ENCODE measurements at places on chromosomes 11 and 22. TPM values are rescaled to one million over a fixed set of nuclear protein-coding genes. Genes with fewer than 3 reads are reported as not detected.
A peak's percentile ranks its signal among the peaks of the same experiment; 100 is the strongest.

The OR8H2 gene
- total RNA-seq = not detected

DNA sequence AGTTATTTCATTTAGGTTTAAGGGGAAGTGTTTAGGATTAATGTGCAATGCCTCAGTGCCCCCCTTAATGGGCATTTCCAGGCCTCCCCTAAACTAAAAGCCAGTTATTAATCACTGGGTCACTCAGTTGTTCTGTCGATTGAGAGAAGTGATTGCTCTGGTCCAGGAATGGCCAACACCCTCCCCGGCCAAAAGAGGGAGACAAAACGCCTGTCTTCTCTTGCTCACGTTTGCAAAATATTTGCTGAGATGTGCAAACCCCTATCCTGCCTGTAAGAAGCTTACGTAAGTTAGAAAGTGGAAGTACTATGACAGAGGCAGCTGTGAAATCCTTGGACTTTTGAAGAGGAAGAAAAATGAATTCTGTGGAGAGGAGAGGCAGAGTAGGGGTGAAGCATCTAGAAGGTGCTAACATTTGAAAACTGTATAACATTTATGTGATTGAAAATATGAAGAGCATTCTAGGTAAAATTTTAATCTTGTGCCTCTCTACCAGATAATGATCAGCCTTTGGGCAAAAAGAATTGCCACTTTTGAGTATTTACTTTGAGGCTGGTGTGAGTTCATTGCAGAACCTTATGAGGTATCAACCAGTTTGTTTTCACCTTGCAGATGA is 37.7 kb downstream of the NTM start:
- no peak for DNase-seq

DNA sequence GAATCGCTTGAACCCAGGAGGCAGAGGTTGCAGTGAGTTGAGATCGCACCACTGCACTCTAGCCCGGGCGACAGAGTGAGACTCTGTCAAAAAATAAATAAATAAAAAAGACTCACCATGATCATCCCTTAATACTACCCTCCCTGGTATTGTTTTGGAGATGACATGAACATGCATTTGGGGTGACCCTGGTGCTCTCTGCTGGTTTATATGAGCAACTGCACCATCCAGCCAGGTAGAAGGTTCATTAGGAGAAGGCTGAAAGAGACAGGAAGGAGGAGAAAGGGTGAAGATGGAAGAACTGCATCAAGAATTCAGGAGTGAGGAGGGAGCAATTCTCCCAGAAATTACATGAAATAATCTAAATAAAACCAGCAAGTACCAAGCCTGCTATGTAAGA is 37.8 kb downstream of the SLC5A1 start:
- DNase-seq = peak; percentile 40

The A4GALT gene
- total RNA-seq = 40.0 TPM

DNA sequence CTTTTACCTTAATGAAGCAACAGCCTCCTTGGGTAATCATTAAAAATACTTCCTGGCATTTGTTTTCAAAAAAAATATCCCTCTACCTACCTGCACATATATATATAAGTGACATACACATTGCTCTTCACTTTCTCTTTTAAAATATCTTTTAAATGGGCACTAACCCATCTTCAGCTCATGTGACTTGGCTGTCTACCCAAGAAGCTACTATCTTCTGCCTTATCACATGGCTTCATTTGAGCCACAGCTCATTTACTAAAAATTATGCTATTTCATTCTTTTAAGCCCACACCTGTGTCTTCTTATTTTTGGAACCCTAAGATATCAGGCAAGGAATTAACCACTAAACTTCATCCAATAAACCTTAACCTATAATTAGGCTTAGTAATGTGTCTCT is 37.0 kb upstream of the SOX6 start:
- no peak for DNase-seq

DNA sequence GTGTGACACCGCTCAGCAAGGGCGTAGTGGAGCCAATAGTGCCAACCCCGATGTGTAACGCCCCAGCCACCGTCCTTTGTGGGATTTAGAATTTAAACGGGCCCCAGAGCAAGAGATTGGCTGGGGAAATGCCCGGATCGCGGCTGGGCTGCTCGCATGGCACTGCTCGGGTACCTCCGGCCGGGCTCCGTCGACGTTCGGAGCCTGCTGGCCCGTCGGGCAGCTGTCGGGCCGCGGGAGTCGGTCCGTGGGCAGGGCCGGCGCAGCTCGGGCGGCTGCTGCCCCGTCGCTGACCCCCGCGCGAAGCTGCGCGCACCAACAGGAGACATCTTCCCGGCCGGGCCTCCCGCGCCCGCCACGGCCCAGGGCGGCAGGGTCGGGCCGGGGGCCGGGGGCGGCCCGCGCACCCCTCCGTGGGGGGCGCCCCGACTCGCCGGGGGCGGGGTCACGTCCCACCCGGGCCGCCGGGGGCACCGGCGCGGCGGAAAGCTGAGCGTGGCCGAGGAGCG is 1.3 kb upstream of the KDM2A start:
- DNase-seq = no peak

The OR2AG1 gene
- not detected for total RNA-seq

- DNase-seq = no peak
Measured at GRCh38 chr11:26420331-26420730, 88.4 kb downstream of the ANO3 start.

DNA sequence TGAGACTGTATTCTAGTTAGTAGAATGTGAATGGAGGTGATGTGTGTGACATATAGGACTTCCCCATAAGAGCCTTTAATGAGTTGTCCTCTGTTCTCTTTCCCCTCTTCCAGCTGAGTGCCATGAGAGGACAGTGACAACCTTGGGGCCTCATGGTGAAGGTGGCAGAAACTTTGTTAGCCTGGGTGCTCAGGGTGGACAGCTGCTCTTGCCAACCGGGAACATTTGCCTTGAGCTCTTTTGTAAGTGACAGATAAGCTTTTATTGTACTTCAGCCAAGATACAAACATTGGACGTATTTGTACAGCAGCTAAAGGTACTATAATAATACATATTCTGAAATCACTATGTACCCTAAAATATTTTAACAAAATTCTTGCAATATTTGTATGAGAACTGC is 33.0 kb upstream of the PLET1 start:
- DNase-seq = no peak

DNA sequence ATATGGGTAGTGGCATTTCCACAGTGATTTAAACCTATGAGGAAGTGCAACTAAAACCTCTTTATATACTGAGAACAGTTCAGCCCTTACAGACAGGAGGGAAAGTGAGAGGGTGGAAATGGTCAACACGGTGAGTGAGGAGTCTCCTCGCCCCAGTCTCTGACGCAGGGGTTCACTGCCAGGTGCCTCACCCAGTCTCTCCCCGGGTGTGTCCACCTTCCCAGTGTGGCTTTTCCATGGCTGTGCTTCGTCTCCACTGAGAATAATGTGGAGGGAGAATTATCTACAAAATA is 116.6 kb upstream of the TOP3B start:
- no peak for DNase-seq

DNA sequence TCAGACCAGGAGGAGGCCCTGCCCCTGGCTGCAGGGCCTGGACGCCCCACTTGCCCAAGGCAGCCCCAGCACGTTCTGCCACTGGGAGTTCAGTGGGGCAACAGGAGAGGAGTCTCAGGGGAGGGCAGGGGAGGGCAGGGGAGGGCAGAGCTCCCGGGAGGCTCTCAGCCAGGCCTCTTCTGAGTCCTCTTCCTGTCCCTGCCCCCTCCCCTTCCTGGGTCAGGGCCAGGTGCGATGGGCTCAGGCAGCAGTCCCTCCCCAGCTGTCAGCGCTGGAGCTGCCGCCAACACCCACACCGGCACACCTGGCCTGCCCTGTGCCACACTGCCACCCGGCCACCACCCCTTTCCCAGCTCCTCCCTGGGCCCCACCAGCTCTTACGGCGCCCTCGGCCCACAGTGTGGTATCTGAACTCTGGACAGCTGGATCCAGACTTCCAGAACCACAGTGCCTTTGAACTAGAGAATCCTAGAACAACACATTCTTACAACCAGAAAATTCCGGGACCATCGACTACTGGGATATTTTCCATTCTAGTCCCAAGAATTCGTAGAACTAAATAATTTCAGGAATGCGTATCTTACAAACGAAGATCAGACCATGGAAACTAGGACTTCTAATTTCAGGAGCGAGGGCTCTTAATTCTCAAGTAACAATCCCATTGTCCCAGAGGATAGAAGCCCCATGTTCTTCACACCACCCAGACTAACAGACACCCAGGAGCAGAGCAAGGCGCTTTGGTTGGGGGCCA is 21.8 kb downstream of the RPL3 start:
- DNase-seq = no peak

The CLMP gene
- 5.0 TPM for total RNA-seq

GRCh38 chr11:79678780-79679452 is 238.1 kb upstream of the TENM4 start:
- no peak for DNase-seq

GRCh38 chr11:110566577-110566976 is 136.8 kb downstream of the FDX1 start:
- no peak for DNase-seq

DNA sequence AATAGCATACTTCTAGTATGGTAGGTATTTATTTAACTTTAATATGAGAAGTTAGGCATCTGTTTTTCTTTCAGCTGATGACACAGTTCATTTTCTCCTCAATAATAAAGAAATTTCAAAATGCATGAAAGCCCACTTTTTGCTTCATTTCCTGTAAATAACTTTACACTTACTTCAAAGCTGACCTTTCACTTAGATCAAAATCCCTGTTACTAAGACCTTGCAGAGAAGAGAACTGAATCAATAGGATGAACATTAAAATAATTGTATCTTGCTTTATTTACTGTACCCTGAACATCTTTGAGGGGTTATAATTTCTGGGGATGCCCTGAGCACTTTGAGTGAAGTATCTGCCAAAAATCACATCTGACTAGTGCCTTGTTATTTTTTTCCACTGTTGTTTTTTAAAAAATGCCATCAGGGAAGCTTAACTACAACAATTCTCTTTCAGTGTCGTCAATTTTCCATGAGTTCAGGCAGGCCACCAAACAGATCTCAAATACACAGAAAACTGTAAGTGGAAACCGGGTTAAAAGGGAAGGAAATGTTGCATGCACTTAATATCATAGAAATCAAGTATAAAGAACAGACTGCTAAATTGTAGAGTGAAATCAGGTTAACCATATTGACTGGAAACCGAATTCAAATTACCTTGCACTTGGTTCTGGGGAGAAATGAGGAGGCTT is 206.2 kb downstream of the MAML2 start:
- no peak for DNase-seq

GRCh38 chr11:128424271-128424711 is 163.1 kb downstream of the ETS1 start:
- DNase-seq = no peak

GRCh38 chr11:1643146-1643690 is 13.6 kb downstream of the KRTAP5-5 start:
- DNase-seq = no peak

- no peak for DNase-seq
Measured at GRCh38 chr11:72624496-72625201, 49.6 kb downstream of the PDE2A start.

DNA sequence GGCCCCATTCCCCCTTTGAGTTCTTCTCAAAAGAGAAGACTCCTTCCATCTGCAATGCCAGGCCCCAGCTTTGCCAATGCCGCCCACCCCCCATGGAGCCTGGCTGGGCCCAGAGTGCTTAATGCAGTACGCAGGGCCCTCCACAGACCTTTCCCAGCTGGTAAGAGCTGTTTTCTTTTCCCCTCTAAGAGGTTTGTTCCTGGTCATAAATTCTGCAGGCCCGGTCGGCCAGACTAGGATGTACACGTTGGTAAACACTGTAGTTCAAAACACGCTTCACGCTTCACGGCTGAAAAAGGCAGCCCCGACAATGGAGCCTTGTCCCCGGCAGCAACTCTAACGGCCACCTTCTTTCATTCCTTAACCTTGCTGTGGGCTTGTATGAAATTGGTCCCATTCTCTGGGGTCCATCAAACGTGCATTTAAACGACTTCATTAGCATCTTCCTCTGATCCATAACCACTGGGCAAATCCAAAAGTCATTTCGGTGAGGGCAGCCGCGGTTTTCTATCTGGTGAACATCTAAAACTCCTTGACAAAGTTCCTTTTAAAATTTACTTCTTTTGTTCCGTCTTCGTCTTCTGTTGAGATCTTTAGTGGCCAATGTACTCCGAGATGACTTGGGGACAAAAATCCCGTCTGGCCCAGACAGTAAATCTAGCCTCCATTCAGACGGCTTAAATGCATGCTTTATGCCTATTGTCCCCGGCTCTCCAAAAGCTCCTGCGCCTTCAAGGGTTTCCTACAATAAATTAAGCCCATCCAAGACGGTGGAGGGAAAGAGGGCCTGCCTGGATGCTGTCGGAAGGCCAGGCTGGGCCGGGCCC is 60.0 kb upstream of the MYEOV start:
- DNase-seq = no peak

Measured in prostate gland (tissue), 2 donors.